ENCODE measurements at places on chromosomes 3 and 15.

- DNase-seq, result no peak
Observed at GRCh38 chr15:65804252-65804931, 12.3 kb upstream of the DENND4A start.

- no peak for DNase-seq
Observed at GRCh38 chr3:53244271-53244670, 11.6 kb downstream of the TKT start.

- peak; percentile 87 for DNase-seq
Observed at GRCh38 chr15:70327856-70328678, 230.3 kb upstream of the TLE3 start.

DNA sequence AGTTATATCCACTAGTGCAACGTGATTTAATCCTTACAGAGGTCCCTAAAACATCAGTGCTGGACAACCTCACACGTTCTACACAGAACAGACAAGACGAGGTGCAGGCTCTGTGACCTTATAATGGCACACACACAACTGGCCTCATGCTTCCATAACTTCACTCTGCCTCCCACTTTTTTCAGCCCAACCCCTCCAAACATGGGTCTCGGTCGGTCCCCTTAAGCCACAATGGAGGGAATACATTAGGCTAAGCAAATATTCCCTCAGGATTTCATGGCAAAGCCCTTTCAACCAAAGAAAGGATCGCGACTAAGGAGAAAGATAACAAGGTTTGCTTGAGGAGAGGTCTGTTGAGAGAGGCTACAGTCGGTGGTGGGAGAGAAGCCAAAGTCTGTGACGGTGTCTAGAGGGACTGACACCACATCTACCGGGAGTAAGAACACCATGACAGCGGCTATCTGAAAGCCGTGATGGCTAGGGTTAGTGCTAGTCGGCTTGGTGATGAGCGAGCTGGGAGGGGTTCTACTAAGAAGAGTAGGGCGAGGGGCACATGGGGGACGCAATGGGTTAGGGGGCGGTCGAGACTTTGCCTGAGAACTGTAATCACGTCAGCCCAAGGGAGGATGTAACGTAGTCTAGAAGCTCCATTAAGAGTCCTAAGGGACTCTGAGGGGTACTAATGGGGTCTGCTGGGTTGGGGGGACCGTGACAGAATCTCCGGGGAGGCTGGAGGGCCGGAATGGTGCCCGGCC is 1.0 kb downstream of the MYO9A start:
- DNase-seq, result peak; percentile 18

- peak; percentile 81 for DNase-seq
Observed at GRCh38 chr3:58013973-58014649, 5.9 kb downstream of the FLNB start.

DNA sequence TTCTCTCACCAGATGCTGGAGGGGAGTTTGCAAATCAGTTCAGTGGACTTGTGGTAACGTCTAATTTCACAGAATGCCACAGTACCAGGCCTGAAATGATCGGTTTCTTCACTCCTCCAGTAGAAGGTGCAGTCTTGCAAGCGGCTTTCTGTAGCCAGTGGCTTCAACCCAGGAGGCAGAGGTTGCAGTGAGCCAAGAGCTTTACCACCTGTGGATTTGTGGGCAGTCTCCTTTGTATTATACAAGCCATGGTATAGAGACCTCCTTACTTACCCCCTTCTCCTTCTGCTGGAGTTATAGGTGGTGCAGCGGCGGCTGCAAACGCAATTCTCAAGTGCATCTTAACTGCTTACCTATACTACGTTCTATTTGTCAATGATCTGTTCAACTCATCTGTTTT is 17.6 kb downstream of the EIF2AK4 start:
- DNase-seq, result no peak

GRCh38 chr3:177358977-177359592 is 161.8 kb upstream of the TBL1XR1 start:
- DNase-seq, result peak; percentile 30

GRCh38 chr3:87798567-87798947 is 260.2 kb downstream of the CGGBP1 start:
- no peak for DNase-seq

DNA sequence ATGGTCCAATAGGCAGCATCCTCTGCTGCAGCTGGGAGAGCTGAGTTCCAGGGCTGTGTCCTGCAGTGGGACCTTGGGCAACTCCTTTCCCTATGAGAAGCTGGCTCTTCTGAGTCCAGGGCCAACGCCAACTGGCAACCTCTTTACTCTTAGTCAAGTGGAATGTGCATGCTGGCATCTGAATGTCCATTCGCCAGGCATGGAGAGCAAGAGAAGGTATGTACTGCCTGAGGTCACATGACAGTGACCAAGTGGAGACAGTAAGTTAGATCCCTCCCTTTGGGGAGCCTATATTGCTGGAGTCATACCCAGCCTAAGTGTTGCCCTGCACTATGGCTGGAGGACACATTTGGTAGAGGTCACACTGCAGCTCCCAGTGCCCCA is 12.1 kb downstream of the HEMK1 start:
- peak; percentile 51 for DNase-seq

DNA sequence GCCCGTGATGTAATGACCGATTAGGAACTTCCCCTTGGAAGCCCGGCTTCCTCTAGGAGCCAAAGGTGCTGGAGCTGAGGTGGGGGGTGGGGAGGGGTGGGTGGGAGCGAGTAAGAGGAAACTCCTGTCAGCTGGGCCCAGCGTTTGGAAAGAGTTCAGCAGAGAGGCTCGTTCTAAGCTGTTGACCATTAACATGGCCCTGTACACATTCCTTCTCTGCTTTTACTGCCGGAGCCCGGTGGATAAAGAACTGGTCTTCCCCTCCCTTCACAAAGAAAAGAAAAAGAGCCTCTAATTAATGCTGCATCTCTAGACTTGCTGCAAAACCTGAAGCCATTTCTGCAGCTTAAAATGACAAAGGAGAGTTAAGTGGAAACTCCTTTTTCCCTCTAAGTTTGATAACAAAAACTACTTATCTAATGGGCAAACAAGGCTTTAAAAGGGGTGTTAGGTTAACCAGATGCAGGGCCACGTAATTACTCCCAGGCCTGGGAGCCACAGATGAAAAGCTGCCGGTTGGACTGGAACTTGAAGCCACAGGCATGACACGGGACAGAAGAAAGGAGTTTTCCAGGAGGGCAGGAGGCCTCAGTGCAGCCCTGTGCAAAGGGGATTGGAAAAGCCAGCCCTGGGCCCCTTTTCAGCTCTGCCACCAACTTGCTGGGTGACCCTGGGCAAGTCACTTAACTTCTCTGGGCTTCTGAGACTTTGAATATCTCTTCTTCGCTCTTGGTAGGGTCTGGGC is 71.3 kb downstream of the SMAD6 start:
- DNase-seq, result no peak

- DNase-seq, result no peak
Observed at GRCh38 chr3:43497422-43497821, 124.4 kb downstream of the ANO10 start.

GRCh38 chr3:149507491-149508324 is 33.2 kb downstream of the TM4SF4 start:
- peak; percentile 95 for DNase-seq

DNA sequence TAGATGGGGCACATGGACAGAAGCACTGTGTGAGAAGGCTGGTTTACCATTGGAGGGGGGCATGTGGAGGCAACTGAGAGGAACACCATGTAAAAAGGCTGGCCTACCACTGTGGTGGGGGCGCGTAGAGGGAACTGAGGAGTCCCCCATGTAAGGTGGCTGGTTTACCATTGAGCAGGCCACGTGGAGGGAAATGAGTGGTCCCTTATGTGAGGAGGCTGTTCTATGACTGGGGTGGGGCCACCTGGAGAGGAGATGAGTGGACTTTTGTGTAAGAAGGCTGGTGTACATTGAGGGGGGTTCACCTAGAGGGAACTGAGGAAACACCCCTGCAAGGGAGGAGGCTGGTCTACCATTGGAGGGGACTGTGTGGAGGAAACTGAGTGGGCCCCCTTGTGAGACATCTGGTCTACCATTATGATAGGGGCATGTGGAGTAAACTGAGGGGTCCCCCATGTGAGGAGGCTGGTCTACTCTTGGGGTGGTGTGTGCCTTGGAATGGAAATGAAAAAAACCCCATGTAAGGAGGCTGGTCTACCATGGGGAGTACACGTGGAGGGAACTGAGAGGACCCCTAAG is 156.9 kb downstream of the FBLN2 start:
- DNase-seq, result no peak

GRCh38 chr3:135678386-135678785 is 287.1 kb upstream of the PPP2R3A start:
- no peak for DNase-seq

DNA sequence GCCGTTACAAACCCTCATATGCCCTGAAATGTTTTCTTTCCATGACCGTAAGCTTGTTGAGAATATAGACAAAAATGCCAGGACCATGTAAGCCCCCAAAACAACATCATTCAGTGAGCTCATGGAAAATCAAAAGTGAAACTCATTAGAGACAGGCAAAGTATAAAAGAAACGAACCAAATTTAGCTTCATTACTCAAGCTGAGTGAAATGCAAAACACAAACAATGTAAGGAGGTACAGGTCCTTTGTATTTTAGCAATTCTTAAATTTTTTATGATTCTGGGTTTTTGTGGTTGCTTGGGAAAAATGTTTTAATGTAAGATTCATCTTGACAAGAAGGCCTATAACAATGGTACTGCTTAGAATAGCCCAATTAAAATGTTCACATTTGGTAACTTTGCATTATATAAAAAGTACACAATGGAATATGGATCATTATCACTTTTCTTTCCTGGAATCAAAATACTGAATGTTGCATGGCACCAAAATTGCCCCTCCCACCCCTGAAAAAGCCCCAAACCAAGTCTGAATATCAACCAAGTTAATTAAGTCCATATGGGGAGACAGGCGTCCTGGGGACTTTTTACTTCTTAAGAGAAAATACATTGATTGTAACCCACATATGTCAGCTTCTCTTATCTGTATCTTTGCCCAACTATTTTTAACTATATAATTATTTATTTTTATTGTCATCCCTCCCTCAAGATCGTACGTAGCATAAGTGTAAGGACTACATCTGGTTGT is 247.7 kb upstream of the CDIN1 start:
- no peak for DNase-seq

DNA sequence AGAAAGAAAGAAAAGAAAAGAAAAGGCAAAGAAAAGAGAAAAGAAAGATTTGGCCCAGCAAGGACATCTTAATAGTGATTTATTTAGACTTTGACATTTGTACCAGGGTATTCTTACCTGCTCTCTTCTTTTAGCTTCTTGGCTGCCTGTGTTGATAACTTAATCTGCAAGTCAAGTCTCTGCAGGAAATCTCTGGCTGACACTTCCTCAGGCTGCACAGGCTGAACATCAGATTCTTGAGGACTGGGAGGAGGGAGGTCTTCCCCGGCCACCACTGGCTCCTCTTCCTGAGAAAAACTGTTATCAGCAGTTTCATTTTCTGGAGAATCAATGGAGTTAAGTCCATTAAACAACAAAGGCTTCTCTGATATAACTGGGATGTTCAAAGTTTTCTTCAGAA is 12.8 kb downstream of the LYSMD2 start:
- DNase-seq, result no peak
